ENCODE measurements at places on chromosomes 7 and 10. TPM values are rescaled to one million over a fixed set of nuclear protein-coding genes. Genes with fewer than 3 reads are reported as not detected.

The FAM221A gene
- total RNA-seq, result 2.8 TPM

The OR2A5 gene
- total RNA-seq, result not detected

DNA sequence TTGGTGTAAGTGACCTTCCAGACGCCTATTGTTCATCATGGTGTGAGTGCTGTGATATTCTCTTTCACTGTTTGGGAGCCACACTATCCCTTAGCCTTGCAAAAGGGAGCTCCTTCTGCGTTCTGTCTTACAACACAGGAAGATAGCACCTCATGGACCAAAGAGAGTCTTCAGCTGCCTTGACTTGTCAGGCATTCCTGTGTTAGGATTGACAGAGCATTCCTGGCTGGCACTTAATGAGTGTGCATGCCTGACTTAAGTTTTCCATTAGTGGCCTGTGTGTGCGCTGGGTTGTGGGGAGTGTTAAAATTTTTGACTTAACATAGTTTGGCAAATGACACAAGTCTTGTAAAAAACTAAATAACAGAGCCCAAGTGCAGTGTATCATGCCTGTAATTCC lies 21.9 kb upstream of the MSRB2 start:
- DNase-seq, result no peak
- H3K36me3 ChIP-seq, result no peaks in the 10 kb centered on the region
- no peak overlapping the region for H3K4me3 ChIP-seq
- no peak overlapping the region for H3K27ac ChIP-seq
- no peaks in the 10 kb centered on the region for H3K4me1 ChIP-seq

The ASB10 gene
- total RNA-seq, result not detected

DNA sequence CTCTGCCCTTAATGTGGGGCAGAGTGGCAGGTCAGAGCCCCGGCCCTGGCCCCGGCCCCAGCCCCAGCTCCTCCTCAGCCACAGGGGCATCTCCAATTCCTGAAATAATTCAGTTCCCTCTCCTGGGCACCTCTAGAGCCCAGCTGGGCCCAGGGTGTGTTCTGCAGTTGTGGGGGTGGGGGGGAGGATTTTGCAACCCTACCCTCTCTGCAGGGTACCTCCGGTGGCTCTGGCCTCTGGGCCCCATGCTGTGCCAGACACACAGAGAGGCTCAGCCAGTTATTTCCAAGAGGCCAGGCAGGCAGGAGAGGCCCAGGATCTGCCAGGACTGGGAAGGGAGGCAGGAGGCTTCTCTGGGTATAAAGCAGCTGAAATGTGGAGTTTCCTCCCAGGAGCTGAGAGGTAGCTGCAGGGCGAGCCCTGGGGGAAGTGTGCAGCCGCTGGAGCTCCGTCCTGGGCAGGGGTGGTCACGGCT lies 47.9 kb downstream of the PWWP2B start:
- no peaks in the 10 kb centered on the region for H3K27me3 ChIP-seq
- H3K4me1 ChIP-seq, result peaks cover 56% of the 10 kb centered on the region
- H3K36me3 ChIP-seq, result no peaks in the 10 kb centered on the region
- no peak for DNase-seq

The STOX1 gene
- total RNA-seq, result 0.41 TPM

- peaks cover 3% of the 10 kb centered on the region for H3K4me1 ChIP-seq
- no peak for DNase-seq
- no peak overlapping the region for H3K27ac ChIP-seq
- no peaks in the 10 kb centered on the region for H3K36me3 ChIP-seq
Measured at GRCh38 chr10:86545101-86545500, 23.5 kb upstream of the WAPL start.

DNA sequence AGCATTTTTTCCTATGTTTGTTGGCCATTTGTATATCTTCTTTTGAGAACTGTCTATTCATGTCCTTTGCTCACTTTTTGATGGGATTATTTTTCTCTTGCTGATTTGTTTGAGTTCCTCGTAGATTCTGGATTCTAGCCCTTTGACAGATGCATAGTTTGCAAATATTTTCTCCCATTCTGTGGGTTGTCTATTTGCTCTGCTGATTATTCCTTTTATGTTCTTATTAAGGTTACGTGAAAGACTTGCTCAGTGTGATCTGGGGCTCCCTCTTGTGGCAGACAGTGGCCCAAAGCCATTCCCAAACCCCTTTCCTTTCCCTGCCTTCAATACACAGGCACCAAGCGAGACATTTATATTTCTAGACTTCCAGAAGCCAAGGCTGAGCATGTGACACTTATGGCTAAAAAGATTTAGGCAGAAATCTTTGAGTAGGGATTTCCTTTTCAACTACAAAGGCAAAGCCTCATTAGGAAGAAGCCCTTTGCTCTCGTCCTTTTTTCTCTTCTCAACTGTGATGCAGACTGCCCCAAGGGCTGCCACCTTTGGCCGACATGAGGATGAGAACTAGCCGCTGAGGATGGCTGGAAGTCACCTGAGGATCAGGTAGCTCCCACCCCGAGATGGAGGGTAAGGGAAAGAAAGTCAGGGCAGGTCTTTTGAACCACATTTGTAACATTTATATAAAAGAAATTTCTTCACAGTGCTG lies 23.6 kb downstream of the ST8SIA6 start:
- H3K27ac ChIP-seq, result no peak overlapping the region
- no peak overlapping the region for H3K4me3 ChIP-seq
- peaks cover 46% of the 10 kb centered on the region for H3K4me1 ChIP-seq
- no peaks in the 10 kb centered on the region for H3K36me3 ChIP-seq

The PRSS37 gene
- total RNA-seq, result not detected

DNA sequence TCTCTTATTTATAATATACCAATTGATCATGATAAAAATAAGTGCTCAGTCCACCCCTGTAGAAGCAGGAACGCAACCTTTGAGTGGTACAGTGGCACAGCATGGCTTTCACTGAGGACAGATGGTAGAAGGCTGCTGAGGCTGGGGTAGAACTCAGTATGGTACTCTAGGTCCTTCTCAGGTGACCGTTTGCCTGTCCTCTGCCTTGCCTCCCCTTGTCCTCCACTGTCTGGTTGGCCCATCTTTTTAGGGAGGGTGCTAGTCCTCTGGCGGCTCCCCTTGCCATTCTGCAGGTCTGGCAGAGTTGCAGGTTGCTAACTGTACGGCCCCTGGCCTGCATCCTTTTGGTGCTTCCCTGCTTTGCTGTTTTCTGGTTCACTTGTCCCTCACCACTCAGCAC lies 27.3 kb downstream of the SLC18A2 start:
- no peak for DNase-seq
- H3K27me3 ChIP-seq, result no peaks in the 10 kb centered on the region
- no peak overlapping the region for H3K4me3 ChIP-seq
- no peak overlapping the region for H3K27ac ChIP-seq

- no peaks in the 10 kb centered on the region for H3K36me3 ChIP-seq
- no peak for DNase-seq
- H3K27me3 ChIP-seq, result no peaks in the 10 kb centered on the region
- no peak overlapping the region for H3K4me3 ChIP-seq
- H3K27ac ChIP-seq, result no peak overlapping the region
- H3K4me1 ChIP-seq, result no peaks in the 10 kb centered on the region
Measured at GRCh38 chr10:104208730-104209129, 23.4 kb downstream of the CFAP43 start.

DNA sequence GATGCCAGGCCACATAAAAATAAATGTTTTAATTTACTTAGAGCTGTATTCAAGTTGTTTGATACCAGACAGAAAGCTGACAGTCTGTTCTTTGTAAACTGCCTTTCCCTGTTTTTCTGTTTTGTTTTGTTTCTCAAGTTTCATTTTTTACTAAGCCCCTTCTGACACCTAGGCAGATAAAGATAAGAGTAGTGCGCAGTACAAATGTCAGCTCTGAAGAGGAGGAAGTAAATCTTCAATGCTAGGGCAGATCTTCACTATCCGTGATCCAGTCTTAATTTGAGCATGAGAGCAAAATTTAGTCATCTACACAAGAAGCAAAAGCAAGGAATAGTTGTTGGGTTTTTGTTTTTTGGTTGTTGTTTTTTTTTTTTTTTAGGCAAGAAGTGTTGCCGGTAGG lies 27.3 kb downstream of the MTURN start:
- H3K4me3 ChIP-seq, result no peak overlapping the region
- DNase-seq, result no peak
- H3K27ac ChIP-seq, result no peak overlapping the region
- no peaks in the 10 kb centered on the region for H3K36me3 ChIP-seq
- H3K4me1 ChIP-seq, result peaks cover 18% of the 10 kb centered on the region

DNA sequence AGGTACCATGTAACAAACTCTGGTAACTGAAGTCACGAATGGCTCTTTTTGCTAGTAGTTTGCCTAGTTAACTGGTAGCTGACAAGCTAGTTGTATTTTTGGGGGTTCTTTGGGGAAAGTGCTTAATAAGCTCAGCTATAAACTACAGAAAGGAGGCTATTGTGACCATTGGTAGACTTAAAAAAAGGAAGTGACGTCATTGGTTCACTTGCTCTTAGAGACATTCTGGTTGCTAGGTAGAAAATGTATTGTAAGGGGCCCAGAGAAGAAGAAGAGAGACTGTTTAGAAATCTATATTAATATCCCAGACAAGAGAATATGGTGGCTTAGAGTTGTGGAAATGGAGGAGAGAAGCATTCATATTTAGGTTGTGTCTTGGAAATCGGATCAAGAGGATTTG lies 103.0 kb downstream of the NXPH1 start:
- H3K27ac ChIP-seq, result no peak overlapping the region
- no peaks in the 10 kb centered on the region for H3K4me1 ChIP-seq
- DNase-seq, result no peak

GRCh38 chr10:112208997-112209396 lies 25.4 kb upstream of the GPAM start:
- H3K36me3 ChIP-seq, result no peaks in the 10 kb centered on the region
- DNase-seq, result no peak
- no peak overlapping the region for H3K27ac ChIP-seq
- no peak overlapping the region for H3K4me3 ChIP-seq
- no peaks in the 10 kb centered on the region for H3K4me1 ChIP-seq

The UPK3B gene
- total RNA-seq, result 1.3 TPM

DNA sequence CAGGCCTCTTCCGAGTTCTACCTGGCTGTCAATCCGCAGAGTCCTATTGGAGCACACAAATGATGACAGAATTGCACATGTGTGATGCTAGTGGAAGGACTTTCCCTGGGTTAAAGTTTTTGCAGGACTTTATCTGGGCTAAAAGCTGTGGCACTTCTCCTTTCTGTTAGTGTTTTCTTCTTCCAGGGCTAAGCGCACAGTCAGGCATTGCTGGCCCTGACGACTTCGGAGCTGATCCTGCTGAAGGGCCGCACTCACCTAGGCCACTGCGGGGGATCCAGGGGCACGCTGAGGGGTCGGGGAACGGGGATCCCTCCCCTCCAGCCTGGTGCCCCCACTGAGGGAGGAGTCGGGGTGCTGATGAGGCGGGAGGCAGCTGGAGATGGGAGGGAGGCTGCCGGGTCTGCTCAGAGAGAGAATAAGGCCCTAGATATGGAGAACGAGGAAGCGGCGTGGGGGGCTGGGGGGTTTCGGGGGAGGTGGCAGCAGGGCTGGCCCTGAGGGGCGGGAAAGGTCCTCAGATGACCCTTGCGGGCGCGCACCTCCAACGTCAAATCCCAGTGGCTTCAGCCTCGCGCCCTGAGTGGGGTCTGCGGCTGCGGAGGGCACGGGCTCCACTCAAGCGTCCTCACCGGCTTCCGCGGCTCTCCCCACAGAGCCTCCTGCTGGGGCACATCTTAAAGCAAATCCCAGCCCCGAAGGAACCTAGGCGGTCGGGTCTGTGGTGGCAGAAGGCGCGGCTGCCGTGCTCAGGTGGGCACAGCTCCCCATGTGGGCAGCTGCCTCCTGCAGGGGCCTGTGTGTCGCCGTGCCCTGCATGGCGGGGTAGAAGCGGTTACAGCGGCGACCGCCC lies 30.9 kb downstream of the AGR3 start:
- DNase-seq, result no peak
- no peaks in the 10 kb centered on the region for H3K27me3 ChIP-seq
- H3K27ac ChIP-seq, result no peak overlapping the region
- H3K4me3 ChIP-seq, result no peak overlapping the region
- no peaks in the 10 kb centered on the region for H3K4me1 ChIP-seq

DNA sequence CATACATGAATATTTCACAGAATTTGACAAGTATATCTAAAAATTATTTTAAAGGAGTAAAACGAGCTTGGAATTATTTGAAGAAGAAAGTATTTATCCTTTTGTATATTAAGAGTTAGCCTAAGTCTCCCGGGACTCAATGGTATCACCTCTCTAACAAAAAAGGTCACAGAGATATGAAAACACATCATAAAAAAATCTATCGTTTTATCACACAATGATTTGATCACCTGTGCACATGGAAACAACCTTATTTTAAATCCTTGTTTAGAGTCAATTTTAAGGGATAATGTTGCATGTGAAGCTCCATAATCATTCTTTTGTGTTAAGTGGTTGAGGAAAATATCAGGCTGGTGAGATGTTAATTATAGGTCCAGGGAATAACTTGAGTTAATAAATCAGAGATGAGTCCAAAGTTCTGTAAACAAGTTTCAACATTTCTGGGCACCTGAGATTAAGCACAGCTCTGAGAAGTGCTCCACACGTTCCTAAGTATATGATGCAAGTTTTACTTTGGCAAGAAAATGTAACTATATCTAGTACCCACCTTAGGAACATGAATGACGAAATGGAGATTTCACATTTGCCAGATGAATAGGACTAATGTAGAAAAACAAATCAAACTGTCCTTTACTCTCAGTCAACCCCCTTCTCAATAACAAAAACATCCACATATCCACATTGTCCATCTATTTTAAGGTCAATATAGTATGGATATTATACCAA lies 148.5 kb upstream of the AKR1E2 start:
- no peaks in the 10 kb centered on the region for H3K27me3 ChIP-seq
- H3K36me3 ChIP-seq, result no peaks in the 10 kb centered on the region
- H3K4me3 ChIP-seq, result no peak overlapping the region

The CLDN4 gene
- 0.14 TPM for total RNA-seq

The OR2A7 gene
- 5.4 TPM for total RNA-seq

DNA sequence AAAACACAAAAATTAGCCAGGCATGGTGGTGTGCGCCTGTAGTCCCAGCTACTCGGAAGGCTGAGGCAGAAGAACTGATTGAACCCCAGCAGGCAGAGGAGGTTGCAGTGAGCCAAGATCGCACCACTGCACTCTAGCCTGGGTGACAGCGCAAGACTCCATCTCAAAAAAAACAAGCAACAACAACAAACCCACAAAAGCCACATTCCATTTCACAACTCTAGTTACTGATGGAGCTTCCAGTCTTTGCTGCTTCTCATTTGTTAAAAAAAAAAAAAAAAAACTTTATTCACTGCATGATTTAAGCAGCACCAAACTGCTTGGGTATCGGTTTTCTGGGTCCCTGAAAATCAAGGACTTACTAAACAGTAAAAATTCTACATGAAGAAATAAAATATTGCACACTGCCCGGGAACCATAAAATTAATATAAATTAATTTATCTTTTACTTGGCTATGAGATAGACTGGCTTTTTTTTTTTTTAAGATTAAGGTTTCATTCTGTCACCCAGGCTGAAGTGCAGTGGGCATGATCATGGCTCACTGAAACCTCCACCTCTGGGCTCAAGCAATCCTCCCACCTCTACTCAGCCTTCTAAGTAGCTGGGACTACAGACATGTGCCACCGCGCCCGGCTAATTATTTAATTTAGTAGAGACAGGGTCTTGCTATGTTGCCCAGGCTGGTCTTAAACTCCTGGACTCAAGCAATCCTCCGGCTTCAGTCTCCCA lies 42.0 kb downstream of the SRPK2 start:
- peak overlapping the region; percentile 9 for H3K27ac ChIP-seq
- peaks cover 70% of the 10 kb centered on the region for H3K4me1 ChIP-seq

GRCh38 chr7:137816696-137817320 lies 30.0 kb downstream of the DGKI start:
- H3K36me3 ChIP-seq, result no peaks in the 10 kb centered on the region
- H3K4me3 ChIP-seq, result no peak overlapping the region
- DNase-seq, result no peak
- peaks cover 9% of the 10 kb centered on the region for H3K27me3 ChIP-seq

- no peaks in the 10 kb centered on the region for H3K4me1 ChIP-seq
- no peaks in the 10 kb centered on the region for H3K27me3 ChIP-seq
- DNase-seq, result no peak
- H3K36me3 ChIP-seq, result no peaks in the 10 kb centered on the region
- H3K4me3 ChIP-seq, result no peak overlapping the region
Measured at GRCh38 chr10:125415006-125415633, 254.8 kb upstream of the CTBP2 start.
